Activated T-cell treated with anti-CD3 and anti-CD28 coated beads, Interleukin-2, amount 50 U/mL, for 48 hours (primary cell): ENCODE measurements at places on chromosomes 13 and 19.

- DNase-seq, result no peak
Measured at GRCh38 chr19:4754248-4754647, 30.6 kb upstream of the DPP9 start.

GRCh38 chr13:102466610-102467190 lies 64.9 kb upstream of the FGF14 start:
- no peak for DNase-seq

DNA sequence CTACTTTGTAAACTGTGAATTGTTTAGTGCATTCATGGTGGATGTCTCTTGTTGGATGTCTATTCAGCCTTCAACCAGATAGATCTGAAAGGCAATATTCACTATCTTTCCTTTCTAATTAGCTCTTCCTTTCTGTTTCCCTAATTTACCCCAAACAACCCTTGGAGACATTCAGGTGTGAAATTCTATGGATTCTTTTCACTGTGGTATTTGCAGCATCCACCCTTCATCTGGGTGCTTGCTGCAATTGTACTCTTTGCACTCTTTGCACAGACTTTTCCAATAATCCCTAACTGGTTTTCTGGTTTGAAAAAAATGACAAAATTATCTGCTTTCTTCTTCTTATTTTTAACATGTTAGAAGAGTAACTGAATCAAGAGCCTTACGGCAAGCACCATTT lies 56.5 kb downstream of the KL start:
- no peak for DNase-seq

DNA sequence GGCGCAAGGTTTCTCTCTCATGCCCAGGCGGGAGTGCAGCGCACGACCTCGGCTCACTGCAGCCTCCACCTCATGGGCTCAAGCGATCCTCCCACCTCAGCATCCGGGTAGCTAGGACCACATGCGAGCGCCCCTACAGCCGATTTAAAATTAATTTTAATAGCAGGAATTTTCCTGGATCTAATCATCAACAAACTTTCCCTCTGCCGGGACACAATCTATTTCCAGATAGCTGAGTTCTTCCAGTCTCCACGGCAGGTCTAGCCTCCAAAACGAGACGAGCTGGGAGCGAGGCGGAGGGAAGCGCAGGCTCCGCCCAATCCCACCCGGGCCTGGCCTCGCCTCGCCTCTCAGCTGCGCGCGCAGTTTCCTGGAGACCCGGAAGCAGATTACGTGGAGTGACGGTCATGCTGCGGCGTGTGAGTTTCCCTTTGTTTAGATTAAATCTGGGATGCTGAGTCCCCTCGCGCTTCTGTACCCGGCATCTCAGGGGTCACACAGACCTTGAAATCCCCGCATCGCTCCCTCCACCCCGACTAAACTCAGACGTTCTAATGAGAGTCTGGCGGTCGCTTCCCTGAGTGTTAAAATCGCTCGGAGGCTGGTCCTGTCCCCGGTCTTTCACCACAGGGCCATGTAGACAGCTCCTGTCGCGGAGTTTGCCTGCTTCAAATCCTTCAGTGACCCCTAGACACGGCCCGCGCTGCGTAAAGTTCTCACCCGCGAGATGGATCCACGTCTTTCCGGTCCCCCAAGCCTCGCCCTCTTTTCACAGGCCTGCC lies at the start of gene ZNF880:
Gene ZNF880, plus strand, starts transcription at position 365 of the 782 bp plus-strand sequence. Its CDS starts 43 bp downstream, at position 408.
- DNase-seq, result peak; percentile 92

DNA sequence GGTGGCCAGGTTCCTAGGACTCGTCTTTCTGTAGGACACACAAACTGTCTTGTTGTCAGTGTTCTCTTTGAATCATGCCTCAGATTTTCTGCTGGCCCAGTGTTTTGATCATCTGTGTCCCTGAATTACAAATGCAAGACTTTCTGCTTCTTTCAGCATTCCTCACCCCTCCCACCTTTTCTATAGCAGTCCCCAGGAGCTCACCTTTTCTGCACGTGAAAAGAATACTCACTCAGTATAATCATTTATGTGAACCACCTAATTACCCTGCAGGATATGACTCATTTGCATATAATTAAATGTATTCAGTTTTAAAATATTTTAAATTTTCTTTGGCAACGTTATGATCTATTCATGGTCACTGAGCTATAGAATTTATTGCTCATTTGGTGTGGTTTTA lies 389.2 kb downstream of the ITGBL1 start:
- no peak for DNase-seq

GRCh38 chr19:44604241-44604640 lies 9.1 kb upstream of the IGSF23 start:
- no peak for DNase-seq

DNA sequence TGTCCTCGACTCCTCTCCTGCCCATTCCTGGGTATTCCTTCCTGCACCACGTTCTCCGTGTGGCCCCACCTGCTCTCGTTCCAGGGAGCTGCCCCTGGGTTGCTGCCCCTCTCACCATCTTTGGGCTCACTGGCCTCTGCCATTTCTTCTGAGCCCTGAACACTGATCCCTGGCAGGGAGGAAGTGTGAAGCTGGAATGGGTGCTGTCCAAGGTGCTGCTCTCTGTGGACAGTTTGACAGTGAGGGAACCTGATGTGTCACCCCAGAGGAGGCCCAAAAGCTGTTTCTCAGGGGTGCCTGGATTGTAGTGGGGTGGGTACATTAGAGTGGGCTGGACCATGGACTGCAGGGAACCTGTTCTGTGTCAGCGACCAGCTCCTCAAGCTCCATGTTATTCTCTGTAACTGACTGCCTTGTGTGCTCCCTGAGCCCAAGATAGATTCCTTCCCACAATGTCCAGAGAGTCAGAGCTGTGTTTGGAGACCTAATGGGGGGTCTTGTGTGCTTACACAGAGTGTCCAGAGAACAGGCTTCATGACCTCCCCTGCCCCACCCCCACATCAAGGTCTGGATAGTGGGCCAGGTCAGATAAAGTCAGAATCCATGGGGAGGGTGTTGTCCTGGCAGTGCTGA lies 7.2 kb upstream of the CEACAM8 start:
- peak; percentile 35 for DNase-seq

DNA sequence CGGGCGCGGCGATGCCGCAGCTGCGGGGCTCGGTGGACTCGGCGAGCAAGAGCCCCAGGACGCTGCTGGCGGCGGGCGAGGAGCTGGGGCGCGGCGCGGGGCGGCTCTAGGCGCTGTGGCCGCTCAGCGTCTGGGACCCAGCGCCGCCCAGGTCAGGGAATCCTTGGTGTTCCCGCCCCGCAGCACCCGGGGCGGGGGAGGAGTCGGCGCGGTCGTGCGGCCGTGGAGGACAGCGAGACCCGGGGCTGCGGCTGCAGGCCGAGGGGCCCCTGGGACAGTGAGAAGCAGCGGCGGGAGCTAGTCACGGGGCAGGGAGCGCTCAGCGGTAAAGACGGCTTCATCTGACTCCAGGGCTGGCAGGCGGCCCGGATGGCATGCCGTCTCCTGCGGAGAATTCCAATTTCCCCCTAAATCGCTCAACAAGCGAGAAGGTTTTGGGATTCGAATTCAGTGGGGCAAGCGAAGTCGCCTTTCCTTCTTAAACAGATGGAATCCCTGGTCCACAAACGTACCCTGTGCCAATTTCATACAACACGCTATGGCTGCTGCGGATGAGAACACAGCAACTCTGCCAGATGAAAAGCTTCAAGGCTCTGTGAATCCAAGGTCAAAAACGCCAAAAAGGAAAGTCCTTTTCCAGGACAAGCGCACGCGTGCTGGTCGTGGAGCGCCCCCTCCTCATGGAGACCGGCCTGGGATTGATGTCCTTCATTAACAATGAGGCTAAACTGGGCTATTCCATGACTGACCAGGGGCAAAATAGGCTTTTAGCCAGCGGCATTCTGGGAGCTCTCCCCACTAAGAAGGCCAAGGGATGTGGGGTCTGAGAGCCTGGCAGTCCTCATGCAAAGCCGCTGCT lies 4.2 kb upstream of the ZSCAN4 start:
- DNase-seq, result peak; percentile 25

DNA sequence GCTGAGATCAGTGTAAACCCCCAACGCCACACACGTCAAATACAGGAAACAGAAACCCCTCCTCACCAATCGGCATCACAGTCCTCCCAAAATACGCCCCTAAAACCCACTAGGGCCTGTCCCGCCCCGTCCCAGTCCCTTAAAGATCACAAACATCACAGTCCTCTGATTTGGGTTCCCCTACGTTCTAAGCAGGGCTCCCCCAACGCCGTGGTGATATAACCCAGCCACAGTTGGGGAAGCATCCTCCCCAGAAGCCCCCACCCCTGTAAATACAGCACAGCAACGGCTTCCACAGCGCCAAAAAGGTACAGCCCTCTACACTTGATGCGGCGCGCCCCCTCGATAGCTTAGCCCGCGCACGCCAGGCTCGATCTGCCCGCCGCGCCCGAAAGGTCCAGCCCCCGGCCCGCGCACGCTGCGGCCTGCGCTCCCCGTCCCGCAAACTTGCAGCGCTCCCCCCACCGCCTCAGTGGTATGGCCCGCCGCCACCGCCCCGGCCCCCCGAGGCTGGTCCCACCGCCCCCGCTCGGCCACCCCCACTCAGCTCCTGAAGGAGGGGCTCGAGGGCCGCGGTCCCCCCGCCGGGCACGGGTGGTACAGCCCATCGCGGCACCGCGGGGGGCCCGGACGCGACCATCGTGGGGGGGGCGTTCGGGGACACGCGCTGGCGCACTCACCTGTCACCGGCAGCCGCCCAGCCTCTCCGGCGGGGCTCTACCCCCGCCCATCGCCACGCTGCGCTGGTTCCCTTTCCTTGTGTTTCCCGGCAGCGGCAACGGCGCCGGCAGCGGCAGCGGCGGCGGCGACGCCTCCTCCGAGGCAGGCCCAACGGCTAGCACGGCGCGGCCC lies at the start of gene AKT2:
Gene AKT2, minus strand, starts transcription at position 845 of the 852 bp plus-strand sequence. CDS start 20,078 bp downstream, outside the sequence.
- DNase-seq, result peak; percentile 70

GRCh38 chr13:108853031-108853430 lies 223.6 kb downstream of the MYO16 start:
- no peak for DNase-seq

GRCh38 chr13:62038214-62038613 lies 622.6 kb upstream of the PCDH20 start:
- no peak for DNase-seq

DNA sequence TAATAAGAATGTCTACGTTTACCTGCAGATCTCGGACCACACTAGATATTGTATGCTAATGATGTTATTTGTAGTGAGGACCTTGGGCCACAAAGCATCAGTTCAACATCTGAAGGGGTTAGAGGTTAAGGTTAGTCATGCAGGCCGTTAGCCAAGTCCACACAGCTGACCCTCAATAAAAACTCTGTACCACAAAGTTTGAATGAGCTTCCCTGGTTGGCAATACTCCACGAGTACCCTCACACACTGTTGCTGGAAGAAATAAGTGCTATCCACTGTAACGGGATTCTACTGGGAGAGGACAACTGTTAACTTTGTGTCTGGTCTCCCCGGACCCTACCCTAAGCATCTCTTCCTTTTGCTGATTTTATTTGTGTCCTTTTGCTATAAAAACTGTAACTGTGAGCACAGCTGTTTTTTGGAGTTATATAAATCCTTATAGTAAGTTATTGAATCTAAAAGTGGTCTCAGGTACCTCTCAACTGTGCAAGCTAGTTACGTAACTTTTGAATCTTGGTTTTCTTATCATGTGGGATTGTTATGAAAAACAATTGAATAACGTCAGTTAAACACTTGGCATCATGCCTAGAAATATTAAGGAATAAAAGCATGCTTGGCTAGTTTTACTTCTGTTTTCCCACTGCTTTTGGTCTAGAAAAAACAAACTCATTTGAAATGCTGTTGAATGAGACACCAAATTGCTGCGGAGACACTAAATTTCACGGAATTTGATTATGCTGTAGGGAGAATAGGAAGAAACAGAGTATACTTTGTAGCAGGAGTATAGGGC lies 181.5 kb downstream of the DNAJC3 start:
- no peak for DNase-seq

DNA sequence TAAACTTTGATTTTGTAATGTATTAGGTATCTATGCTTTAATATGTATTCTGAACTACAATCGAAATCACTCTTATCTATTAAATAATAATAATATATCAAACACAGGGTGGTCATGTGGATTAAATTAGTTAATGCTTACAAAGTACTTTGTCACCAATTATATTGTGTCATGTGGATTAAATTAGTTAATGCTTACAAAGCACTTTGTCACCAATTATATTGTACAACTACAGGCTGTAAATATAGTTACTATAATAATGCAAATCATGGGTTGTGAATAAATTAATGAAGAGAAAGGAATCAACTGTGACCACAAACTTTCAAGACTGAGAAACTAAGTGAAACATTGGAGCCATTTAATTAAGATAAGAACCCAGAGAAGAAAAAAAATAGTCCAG lies 1929.1 kb upstream of the PCDH20 start:
- DNase-seq, result no peak

DNA sequence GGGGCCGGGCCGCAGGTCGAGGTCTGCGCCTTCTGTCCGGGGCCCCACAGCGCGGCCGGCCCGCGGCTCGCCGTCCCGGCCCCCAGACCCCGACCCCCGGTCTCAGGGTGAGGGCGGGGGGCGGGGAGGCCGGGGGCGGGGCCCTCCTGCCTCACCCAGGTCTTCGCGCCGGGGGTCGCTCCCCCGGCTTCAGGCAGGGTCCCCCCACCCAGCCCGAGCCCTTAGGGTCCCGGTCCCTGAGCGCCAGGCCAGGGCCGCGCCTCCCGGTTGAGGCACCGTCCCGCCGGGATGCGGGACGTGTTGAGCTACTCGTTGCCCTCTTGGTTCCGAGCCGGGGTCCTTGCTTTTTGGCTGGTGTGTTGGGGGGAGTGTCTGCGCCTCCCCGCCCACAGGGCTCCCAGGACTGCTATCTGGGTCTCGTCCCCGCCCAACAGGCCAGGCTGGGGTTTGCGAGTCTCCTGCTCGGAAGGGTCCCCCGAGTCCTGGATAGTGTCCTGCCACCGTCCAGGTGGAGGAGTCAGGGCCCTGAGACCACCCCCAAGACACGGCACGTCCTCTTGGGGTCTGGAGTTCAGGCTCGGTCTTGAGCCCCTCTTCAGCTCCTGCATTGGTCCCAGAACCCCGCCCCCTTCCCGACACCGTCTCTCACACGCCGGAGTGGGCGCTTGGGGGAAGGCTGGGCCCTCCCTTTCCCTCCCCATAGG lies 452 bp downstream of the PIAS4 start:
- DNase-seq, result peak; percentile 47

DNA sequence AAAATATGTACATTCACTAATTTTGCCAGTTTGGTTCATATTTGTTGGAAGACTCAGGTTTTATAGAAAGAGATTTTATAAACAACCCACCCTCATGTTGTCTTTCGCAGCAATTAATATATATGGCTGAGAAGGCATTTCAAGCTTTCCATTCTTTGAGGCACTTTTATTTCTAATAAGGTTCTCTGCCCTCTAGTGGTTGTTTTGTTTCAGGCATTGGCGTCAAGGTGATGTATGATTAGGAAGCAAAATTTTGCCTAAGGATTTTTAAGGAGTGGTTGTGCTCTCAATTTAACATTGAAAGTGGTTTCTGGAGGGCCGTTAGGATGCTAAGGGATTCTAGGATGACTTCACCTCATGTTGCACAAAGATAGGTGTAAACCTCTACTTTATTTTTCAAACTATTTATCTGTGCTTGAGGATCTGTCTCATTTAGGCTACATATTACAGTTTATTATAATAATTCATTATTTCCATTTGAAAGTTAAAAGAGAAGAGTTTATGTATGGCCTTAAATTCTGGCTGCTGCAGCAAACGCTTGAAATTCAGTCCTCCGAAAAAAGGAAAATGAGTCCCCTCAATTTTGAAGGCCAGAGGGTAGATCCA lies 35.9 kb downstream of the OXGR1 start:
- no peak for DNase-seq
